ENCODE measurements at places on chromosomes 2 and 18.

GRCh38 chr2:101698014-101698843 lies 722 bp downstream of the MAP4K4 start:
- no peak for DNase-seq

DNA sequence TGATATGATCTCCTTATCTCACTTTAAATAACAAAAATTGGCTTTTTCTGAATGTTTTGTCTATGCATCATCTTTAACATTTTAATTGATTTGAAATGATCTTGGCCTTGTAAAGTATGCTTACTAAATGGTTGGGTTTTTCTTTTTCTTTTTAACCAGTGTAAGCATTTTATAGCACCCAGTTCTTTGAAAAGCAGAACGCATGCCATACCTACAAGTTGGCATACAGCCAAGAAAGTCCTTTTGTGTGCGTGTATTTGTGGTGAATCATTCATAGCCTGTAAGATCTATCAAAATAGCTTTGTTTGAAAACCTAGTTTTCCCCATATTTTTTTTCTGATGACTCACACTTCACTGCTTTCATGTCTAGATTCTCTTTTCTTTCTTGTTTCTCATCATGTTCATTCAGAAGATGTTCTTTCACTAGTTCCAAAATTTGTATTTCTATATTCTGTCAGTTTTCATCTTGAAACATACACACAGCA lies 4.1 kb upstream of the VRK2 start:
- no peak for DNase-seq

- no peak for DNase-seq
Observed at GRCh38 chr2:178208817-178209216, 14.5 kb downstream of the OSBPL6 start.

DNA sequence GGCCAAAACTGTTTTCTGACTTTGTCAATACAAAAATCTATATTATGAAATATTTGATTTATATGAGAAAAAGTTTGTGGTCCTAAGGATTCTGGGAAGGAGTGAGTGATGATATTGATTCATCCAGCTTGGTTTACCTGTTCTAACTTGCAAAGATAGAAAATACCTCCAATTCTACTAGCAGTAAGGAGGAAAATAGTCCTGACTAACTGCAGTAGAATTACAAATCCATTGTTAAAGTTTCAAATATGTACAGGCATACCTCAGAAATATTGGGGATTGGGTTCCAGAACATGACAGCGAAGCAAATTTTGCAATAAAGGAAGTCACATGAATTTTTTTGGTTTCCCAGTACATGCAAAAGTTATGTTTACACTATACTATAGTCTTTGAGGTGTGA lies 158.8 kb upstream of the CYRIA start:
- DNase-seq = no peak

DNA sequence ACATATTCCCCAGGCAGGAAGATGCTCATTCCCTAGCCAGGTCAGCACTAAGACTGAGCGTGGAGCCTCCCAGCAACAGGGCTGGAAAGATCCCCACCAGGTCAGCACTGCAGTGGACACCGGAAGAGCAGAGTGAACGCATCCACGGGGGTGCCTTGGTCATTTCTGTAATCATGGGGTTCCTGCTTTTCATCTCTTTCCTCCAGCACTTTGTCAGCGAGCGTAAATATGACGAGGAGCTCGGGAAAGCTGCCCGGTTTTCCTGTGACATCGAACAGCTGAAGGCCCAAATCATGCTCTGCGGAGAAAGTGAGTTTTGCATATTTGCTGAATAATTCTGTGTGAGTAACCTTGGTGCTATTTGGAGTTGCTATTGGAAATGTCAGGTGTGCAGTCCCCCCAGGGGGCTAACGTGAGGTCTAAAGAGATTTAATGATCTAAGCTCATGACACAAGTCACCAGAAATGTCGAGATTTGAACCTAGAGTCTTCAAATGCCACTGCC lies 40.1 kb downstream of the KCTD18 start:
- no peak for DNase-seq

Data from stimulated activated CD8-positive, alpha-beta memory T cell treated with anti-CD3 and anti-CD28 coated beads, Interleukin-4, amount 100 ng/mL, for 24 hours (primary cell).